Hematopoietic multipotent progenitor cell treated with erythropoietin and hydrocortisone succinate and interleukin-3 and kit ligand, for 8 days (in vitro differentiated cells): ENCODE measurements at places on chromosomes 2 and 18.

DNA sequence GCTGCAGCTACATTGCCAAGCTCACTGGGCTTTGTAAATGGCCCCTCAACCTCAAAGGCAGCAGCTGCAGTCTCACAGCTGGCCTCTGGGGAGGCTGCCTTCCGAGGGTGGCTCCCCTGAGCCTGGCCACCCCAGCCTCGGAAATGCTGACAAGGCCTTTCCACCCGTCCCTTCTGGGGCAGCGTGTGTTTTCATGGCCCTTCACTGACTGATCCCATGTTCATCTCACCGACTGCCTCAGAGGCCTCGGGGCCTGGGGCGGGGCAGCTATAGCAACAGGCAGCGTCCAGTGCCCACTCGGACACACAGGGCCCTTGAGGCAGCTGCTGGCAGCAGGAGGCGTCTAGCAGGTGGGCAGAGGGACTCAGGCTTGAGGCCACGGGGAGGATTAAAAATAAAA lies 149.7 kb downstream of the GLI2 start:
- DNase-seq, result no peak

DNA sequence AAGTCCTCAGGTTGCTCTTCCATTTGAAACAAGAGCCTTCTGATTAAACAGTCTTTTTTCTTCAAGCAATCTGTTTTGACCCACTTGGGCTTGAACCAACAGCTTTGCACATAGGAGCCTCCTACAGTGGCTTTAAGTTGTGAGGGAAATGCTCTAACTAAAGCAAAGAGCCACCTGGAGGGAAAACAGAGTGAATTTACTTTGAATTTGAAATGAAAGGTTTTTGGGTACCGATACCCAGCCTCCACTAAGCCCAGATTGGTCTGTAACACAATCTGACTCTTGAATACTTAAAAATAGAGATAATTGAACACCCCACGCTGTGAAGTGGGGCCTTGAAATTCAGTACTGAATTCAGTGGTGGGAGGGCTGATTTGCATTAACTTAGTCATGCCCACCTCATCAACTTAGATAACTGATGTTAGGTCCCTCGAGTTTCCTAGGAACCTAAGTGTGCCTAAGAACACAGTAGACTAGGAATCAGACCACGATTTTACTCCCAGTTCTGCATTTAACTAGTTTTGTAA lies 56.3 kb upstream of the ACVR1C start:
- no peak for DNase-seq

- DNase-seq, result no peak
Observed at GRCh38 chr2:213740453-213740852, 456.2 kb downstream of the SPAG16 start.

DNA sequence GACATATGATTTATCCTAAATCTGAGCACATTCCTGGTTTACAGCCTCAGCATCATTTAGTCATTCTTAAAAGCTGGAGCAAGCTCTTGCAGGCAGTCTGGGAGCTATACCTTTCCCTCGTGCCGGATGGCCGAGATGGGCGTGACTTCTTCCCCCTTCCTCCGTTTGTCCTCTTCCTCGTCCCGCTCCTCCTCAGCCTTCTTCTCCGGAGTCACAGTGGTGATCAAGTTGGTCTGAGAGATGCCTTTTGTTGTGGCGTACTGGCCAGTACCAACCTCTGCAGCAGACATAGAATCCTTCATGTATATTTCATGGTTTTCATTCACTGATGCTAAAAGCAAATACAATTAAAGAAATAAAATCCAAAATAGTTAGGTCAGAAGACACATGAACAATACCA lies 124.1 kb upstream of the ZBTB14 start:
- no peak for DNase-seq

DNA sequence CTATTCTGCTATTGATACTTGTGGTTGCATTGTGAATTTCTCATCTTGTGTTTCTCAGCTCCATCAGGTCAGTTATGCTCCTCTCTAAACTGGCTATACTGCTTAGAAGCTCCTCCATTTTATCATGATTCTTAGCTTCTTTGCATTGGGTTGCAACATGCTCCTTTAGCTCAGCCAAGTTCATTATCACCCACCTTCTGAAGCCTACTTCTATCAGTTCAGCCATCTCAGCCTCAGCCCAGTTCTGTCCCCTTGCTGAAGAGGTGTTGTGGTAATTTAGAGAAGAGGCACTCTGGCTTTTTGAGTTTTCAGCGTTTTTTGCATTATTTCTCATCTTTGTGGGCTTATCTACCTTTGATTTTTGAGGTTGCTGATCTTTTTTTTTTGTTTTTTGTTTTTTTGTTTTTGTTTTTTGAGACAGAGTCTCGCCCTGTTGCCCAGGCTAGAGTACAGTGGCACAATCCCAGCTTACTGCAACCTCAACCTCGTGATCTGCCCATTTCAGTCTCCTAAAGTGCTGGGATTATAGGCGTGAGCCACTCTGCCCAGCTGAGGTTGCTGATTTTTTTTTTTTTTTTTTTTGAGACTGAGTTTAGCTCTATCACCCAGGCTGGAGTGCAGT lies 36.0 kb downstream of the ANKRD12 start:
- DNase-seq, result no peak

- peak; percentile 5 for DNase-seq
Observed at GRCh38 chr18:24272229-24272525, 125.4 kb downstream of the OSBPL1A start.

- no peak for DNase-seq
Observed at GRCh38 chr2:180524499-180524898, 455.9 kb upstream of the UBE2E3 start.

- no peak for DNase-seq
Observed at GRCh38 chr2:44949329-44950151, 8.0 kb downstream of the SIX3 start.

GRCh38 chr2:37324786-37325624 lies at the start of gene PRKD3:
PRKD3 (minus strand) TSS chr2:37324833; CDS start chr2:37316524, 8,309 bp downstream.
- peak; percentile 43 for DNase-seq

GRCh38 chr18:79139206-79139605 lies 70.0 kb downstream of the ATP9B start:
- peak; percentile 16 for DNase-seq

DNA sequence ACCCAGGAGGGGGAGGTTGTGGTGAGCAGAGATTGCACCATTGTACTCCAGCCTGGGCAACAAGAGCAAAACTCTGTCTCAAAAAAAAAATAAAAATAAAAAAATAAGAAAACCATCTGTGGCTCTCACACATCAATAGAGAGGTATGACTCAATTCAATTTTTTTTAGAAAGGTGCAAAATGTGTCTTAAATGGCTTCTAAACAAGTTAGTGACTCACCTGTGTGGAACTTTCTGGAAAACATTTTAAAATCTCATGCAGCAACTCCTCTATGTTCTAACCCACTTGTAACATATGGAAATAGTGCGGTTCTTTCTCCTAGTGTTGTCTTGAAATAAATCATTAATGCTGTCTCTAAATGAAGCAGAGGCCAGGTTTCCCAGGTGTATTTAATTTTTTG lies 10.7 kb upstream of the SULT1C4 start:
- no peak for DNase-seq

DNA sequence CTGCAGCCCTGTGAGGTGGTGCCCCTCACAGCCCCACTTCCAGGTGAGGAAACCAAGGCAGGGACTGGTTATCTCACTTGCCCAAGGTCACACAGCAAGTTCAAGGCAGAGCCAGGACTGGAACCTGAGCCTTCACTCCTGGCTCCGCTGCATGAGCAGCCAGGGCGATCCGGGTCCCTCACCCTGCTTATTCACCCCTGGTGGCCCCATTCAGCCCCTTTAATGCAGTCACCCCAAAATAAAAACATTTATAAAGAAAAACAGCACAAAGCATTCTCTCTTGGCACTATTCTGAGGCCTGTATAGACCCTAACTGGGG lies 57.3 kb downstream of the POLR1A start:
- DNase-seq, result no peak

- peak; percentile 63 for DNase-seq
Observed at GRCh38 chr18:33469699-33470098, 29.2 kb upstream of the CCDC178 start.

DNA sequence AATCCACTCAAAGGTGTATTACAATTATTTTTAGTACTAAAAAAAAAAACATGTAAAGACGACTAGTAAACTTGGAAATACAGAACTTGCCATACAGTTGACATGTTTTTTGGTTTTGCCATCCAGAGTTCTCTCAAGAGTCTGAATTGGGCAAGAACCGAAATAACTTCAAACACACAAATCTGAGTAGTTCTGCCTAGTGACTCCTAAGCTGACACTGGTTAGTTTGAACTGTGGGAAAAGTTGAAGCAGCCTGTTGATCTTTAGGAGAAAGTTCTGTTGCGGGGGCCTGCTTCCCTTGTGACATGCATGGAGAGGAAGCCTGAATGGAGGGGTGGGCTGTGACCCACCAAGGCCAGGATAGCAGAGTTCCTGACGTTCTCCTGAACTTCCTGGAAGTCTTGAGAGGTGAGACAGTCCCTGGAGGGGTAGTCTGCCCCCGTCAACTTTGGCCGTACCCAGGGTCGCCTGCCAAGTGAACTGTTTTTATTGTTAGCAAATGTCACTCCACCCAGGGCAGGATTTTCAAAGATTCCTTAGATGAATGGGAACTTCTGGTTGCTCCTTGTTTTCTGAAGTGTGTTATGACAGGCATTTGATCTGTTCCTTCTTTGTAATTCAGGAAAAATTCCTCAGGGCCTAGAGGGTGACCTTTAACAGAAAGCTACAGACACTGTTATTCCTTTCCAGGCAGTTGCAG lies 85.6 kb upstream of the SPTBN1 start:
- no peak for DNase-seq

DNA sequence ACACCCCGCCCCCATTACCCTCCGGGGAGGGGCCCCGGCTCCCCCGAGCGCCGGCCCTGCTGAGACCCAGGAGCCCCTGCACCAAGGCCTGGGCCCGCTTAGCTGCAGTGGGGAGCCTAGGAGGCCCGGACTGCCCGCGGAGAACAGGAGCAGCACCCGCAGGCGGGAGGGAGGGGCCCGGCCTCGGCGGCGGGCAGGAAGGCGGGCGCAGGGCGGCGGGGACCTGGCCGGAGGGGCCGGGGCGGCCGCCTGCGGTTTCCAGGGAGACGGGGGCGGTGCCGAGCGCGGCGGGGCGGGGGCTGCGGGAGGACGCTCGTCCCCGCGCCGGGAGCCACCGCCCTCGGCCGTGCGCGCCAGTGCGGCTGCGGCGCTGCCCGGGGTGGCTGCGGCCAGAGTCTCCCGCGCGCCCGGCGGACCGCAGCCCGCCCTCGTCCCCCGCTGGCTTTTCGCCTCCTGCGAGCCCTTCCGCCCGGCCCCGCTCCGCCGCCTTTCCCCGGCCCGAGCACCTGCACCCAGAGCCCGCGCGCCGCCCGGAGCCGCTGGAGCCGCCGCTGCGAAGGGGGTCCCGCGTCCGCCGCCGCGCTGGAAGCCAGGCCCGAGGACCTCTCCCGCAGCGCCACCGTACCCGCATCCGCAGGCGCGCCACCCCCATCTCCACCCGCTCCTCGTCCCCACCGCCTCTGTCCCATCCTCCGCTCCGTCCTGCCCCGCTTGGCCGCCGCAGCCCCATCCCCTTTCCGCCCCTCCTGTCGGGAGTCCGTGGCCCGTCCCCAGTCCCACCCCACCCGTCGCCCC lies 17.2 kb downstream of the GPC1 start:
- DNase-seq, result peak; percentile 9

DNA sequence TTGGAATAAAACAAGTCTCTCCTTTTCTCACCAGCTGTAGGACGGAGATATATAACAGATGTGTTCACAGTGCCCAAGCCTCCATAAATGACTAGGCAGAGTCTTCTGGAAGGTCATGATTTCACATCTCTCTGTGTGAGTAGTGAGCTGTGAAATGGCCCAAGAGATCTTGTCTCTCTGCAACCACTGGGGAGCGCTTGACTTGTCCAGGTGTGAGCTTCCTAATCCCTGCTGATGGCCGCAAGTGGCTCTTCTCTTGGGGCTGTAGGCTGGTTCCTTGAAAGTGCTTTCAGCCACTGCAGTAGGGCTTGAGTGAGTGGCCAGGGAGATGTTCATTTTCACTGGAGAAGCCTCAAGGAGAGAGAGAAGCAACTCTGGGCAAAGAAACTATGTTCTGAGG lies 38.1 kb upstream of the OTOS start:
- DNase-seq, result no peak
